ENCODE measurements at places on chromosomes 6 and 20.

- no peak for DNase-seq
Measured at GRCh38 chr6:139960671-139961070, 586.2 kb upstream of the CITED2 start.

DNA sequence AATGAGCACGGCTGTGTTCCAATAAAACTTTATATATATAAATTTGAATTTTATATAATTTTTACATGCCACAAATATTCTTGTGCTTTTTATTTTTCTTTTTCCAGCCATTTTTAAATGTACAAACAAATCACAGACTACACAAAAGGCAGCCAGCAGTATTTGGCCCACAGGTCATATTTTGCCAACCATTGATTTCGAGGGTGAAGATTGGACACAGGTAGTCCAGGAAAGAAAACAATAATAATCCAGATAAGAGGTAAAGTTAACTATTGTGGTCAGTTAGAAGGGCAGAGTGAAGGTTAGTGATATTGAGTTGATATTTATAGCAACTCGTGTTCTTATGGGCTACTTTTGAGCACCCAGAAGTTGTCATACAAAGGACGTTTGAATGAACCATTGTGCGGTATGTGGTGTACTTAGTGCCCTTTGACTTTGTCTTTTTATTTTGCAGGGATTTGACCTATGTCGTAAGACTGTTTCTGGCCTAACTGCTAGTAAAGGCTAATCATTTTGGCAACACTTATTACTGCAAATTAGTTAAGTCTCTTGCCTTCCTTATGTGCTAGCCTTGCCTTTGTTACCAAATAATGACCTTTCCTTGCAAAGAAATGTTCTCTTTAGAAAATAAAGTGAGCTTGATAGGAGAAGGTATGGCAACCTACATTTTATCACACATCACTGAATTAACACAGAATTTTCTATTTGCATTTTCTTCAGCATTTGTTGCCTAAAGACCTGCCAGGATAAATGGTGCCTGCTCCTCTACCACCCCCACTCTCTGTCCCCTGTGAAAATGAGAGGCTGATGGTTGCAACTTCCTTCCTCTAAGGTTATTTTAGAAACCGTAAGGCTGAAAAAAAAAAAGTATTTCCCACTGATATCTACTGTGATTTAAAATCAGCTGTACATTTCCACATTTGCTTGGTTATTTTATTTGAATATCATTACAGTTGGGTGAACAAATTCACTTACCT lies 493.9 kb upstream of the SOX4 start:
- DNase-seq = no peak

DNA sequence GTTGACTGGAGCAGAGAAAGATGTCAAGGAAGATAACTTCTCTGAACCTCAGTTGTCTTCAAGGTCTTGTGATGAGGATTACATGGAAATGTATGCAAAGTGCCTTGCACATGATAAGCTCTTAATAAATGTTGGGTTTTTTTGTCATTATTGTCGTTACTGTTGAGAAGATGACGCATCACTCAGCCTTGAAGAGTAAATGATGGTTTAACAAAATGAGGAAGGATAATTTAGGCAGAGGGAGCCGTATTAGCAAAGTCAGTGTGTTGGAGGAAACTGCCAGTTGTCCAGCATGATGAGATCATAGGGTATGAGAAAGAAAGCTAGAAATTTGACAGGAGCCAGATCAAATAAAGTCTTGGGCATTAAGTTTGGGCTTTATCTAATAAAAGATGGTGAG lies 8.8 kb upstream of the SUPT3H start:
- DNase-seq = no peak

GRCh38 chr6:148611213-148611612 lies 135.6 kb upstream of the UST start:
- no peak for DNase-seq

DNA sequence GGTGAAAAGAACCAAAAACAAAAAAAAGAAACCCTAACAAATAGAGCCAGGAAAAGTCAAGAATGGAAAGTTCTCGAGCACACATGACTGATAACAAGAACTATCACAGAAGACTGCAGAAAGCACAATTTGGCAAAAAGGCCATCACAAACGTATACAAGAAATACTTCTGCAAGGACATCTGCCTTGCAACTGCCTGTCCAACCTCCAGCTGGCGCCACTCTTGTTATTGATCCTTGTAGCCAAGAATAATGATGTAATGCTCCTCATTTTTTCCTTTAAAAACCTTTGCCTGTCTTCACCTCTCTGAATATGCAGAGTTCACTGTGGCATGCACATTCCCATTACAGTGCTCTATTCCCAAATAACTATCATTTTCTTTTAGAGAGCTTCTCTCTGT lies 87.9 kb upstream of the BMP5 start:
- DNase-seq = no peak

GRCh38 chr6:110655821-110656220 lies 159.4 kb downstream of the CDK19 start:
- no peak for DNase-seq

DNA sequence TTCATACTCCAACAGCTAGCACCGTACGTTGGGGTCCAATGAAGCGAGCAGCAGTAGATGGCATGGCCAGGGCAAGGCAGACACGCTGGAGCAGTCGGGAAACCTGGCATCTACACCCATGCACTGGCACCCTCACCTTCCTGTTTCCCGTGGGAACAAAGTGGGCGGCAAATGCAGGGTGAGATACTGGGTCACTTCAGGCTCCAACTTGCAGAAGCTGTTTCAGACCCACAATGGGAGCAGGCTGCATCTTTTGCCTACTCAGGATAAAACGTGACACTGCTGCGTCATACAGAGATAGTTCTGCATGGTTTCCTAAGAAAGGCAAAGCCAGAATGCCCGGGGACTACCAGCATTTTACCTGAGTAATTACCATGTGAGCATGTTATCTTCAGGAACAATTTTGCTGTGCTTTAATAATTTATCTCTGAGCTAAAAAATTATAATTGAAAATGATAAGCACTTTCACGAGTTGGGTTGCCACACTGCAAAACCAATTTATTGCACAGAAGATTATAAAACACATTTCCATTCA lies 10.9 kb upstream of the CD93 start:
- DNase-seq = no peak

DNA sequence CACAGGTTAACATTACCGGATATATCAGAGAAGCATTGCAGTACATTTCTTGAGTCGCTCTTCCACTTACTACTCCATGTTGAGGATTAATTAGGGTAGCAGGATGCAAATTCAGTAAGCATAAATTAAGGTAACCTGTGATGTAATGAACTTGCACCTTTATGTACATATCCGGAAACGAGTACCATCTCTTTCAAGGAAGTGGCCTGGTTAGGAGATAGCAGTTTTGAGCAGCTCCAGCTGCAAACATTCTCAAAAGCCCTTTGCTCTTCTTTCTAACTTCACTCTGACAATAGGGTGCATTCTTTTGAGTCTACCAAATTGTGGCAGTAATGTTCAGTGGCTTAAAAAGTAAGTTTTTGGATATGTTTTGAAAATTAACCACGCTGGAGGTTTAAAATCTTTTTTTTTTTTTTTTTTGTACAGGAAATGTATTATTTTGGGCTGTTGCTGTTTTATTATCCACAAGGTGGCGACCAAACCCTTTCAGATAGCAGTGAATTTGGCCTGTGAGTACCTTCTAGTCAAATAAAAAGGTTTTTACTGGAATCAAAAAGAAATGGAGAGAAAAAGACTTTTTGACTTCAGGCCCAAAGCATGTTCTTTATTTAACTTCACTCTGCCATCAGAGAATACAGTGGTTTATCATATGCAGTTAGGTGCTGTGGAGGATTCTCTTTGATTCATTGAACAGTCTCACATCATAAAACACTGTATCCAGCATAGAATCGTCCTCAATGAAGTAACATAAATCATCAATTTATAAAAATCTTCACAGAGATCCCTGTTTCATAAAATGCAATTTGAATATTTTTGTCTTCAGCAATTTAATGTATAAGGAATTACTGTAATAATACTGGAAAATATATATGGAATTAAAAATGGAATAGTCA lies 8.9 kb downstream of the FAM217B start:
- DNase-seq = no peak

DNA sequence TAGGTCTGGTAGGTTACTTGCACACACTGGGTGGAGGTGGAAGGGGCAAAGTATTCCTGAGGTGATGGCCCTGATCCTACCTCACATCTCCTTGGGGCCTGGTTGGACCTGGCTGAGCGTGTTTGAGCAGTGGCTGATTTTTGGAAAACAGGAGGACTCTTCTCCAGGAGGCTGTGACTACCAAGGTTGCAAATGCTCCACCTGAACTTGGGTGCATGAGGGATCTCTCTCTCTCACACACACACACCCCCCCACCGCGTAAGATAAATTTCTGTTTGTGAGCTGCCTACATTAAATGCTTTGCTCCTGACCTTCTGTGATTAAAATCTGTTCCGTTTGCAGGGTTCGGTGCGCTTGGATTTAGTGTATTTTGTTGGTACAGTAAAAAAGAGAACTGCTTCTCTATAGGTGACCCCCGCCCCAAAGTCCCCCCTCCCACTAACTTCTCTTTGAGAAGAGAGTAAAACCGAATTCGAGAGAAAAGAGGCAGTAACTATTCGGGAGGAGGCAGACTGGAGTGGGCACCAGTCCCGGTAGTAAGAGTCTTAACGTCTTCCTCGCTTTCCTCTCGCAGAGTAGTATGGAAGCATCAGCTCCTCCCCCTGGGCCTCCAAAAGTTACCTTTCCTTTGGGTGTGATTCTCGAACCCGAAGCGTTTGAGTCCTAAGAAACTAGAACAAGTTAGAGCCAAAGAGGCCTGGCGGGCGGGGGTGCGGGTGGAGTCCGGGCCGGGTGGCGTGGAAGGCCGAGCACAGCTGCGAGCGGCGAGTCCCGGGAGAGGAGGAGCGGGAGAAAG lies 585 bp upstream of the DSE start:
- no peak for DNase-seq

GRCh38 chr6:106223300-106223930 lies 102.1 kb downstream of the ATG5 start:
- peak; percentile 35 for DNase-seq

DNA sequence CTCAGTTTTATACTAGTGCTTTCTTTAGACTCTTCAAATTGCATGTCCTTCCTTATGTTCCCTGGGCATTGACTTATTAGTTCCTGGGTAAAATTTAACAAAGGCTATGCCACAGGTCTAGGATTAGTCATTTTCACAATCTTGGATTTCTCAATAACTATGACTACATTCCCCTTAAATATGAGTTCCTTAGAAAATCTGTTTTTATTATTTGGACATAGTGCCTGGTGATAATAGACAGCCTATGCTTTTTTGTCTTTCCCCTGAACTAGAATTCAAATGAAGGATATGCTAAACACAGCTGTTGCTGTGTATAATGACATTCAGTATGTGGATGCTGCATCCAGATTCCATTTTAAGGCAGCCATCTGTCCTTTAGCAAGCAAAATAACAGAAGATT lies 1252.8 kb upstream of the GJE1 start:
- DNase-seq = no peak

- no peak for DNase-seq
Measured at GRCh38 chr6:43497689-43498088, 12.5 kb downstream of the LRRC73 start.

GRCh38 chr6:158636778-158637177 lies 7.8 kb downstream of the DYNLT1 start:
- no peak for DNase-seq

DNA sequence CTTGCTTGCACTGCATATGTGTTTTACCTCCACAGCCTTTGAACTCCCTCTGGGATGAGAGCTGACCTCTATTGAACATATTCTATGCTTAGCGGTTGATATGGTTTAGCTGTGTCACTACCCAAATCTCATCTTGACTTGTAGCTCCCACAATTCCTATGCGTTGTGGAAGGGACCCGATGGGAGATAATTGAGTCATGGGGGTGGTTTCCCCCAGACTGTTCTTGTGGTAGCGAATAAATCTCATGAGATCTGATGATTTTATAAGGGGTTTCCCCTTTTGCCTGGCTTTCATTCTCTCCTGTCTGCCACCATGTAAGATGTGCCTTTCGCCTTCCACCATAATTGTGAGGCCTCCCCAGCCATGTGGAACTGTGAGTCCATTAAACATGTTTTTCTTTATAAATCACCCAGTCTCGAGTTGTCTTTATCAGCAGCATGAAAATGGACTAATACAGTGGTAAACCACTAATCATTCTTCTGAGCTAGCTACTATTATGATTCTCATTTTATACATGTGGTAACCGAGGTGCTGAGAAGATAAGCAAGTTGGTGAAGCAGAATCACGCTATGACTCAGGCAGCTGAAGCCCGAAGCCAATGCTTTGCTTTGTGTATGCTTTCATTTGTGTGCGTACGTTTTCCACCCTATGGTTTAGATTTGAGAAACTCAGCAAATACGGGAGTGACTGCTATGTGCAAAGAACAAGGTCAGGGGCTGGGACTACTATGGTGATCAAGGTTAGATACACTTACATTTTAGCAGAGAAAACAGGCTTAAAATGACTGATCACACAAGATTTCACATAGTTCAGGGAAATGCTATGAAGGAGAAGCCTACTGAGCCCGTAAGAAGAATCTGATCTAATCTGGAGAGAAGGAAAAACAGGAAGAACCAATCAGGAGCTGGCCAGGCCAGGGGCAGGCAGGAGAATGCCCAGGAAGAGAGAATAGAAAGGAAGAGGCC lies 363.5 kb downstream of the ESR1 start:
- DNase-seq = no peak

- no peak for DNase-seq
Measured at GRCh38 chr6:25320459-25320858, 41.3 kb downstream of the CARMIL1 start.

- no peak for DNase-seq
Measured at GRCh38 chr6:147666255-147666654, 157.8 kb downstream of the SAMD5 start.

DNA sequence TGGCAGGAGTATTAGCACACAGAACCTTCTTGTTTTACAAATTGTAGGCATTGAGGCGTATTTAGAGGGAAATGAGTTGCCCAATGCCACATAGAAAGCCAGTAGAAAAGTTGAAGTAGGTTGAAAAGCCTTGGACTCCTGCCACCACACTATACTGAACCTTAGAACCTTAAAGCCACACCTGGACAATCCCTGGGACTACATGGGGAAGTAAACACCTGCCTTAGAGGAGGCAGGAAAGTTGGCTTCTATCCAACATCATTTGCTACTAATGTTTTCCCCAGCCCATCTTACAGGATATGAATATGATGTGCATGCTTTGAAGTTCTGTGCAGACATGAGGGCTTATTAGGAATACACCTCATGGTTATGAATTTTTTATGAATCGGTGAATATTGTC lies 5.3 kb upstream of the EPPIN start:
- no peak for DNase-seq

- no peak for DNase-seq
Measured at GRCh38 chr6:52876056-52876787, 33.3 kb downstream of the GSTA3 start.
